ENCODE measurements at places on chromosomes 7 and 10.

DNA sequence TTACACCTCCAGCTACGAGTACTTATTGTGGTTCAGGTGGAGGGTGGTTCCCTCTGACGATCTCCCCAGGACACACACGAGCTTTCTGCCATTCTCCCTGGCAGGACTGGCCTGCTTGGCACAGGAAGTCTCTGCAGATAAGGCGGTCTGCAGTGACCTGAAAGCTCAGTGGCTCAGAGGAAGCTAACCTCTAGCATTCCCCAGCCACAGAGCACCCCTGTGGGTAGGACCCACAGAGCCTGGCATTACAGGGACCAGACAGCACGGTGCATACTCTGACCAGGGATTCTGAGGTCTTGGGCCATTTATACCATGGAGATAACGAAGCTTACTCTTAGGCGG, 1.9 kb upstream of the GPR146 start:
- DNase-seq: no peak

GRCh38 chr10:67878133-67878532, 6.3 kb upstream of the SIRT1 start:
- no peak for DNase-seq

DNA sequence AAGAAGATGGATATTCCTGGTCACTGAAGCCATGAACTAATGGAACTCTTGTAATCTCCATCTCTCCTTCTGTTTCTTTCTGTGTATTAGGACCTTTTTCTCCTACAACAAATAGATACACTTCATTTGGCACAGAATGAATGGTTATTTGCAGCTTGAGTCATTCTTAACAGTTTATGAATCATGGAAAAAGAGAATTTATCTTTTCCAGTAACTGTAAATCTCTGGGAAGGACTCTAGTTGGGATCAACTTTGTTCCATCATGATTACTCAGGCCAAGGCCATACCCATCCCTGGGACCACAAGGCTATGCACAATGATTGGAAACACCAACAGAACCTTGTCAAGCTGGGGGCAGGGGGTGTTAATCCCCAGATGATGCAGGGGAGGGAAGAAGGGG, 36.1 kb upstream of the MDFIC start:
- DNase-seq: no peak

GRCh38 chr7:26127411-26127810, 24.6 kb upstream of the NFE2L3 start:
- no peak for DNase-seq

GRCh38 chr10:53598914-53599313, 826.3 kb upstream of the MBL2 start:
- DNase-seq: no peak

GRCh38 chr7:95396136-95397032, at the start of gene PON3:
Gene PON3 (minus strand): TSS chr7:95396375. CDS start chr7:95396350, 25 bp downstream.
- DNase-seq: no peak

DNA sequence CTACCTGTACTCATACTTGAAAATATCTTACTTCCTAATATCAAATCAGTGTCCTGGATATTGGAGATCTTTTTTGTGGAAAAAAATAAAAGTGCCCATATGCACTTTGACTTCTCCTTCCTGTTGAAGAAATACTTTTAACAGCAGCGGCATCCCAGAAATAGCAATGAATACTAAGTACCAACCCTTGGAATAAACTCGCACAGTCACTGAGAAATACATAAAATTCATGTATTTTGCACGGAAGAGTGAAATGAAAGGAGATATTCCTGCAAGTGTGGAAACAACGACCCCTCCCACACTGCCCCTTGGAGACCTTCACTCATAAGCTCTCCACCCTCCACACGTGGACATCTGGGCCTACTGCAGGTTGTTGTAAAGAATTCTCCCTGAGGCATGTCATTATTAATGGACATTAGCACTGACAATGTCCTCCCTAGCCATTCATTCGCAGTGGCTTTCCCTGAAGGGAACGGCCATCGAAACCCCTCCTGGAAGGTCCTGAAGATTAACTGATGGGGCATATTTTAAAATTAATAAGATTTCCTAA, 407.6 kb upstream of the PFKP start:
- no peak for DNase-seq

GRCh38 chr7:112116894-112117293, 89.3 kb downstream of the DOCK4 start:
- DNase-seq: no peak

Measured in stimulated activated CD8-positive, alpha-beta memory T cell treated with anti-CD3 and anti-CD28 coated beads, Interleukin-15, amount 100 ng/mL, for 1 hour (primary cell).